ENCODE measurements at places on chromosomes 1 and 21. TPM values are rescaled to one million over a fixed set of nuclear protein-coding genes. Genes with fewer than 3 reads are reported as not detected.

DNA sequence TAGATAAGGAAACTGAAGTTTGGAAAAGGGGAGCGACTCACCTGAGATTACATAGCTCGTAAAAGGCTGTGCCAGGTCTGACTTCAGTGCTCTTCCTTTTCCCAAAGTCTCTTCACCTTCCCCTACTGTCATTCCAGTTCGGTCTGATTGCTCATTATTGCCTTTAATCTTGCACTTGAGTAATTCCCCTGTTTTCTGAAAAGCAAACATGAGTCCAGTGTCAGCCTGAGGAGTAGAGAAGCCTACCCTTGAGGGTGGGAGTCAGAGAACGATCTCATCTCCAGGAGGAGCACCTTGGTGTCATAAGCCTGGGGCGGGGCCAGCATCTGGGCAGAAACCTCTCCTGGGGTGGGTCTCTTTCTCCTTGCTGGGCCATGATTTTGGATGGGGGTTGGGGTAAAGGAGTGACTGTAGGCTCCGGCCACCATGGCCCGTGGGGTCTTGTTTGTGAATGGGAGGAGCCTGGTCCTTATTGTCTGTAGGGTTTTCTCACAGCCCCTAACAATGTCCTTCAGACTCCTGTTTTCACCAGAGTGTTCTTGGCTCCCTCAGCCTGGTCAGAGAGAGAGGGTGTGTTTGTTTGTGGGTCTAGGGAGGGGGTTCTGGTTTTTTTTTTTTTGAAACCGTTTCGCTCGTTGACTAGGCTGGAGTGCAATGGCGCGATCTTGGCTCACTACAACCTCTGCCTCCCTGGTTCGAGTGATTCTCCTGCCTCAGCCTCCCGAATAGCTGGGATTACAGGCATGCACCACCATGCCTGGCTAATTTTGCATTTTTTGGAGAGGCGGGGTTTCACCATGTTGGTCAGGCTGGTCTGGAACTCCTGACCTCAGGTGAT, 6.0 kb downstream of the VANGL2 start:
- H3K36me3 ChIP-seq, result no peaks in the 10 kb centered on the region
- H3K27ac ChIP-seq, result no peak overlapping the region
- no peak overlapping the region for H3K4me3 ChIP-seq
- peak; percentile 27 for DNase-seq
- no peaks in the 10 kb centered on the region for H3K4me1 ChIP-seq

DNA sequence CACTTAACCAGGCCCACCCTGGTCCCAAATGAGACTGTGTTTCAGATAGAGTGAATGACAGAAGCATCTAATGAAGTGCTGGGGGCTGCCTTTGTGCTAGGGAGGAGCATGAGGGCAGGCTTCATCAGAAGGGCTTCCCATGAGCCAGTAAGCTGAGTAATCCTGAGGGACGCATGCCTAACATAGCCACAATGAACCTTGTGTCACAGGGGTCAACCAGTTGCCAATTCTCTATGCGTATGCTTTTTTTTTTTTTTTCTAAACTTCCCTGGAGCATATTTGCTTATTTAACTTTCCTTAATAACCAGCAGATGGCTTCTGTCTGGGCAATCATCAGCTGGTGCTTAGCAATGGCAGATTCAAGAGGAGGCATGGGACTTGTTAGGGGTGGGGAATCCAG, 25.5 kb upstream of the CYP2J2 start:
- H3K27me3 ChIP-seq, result no peaks in the 10 kb centered on the region
- no peak overlapping the region for H3K27ac ChIP-seq
- no peak for DNase-seq
- no peaks in the 10 kb centered on the region for H3K4me1 ChIP-seq
- no peak overlapping the region for H3K4me3 ChIP-seq

DNA sequence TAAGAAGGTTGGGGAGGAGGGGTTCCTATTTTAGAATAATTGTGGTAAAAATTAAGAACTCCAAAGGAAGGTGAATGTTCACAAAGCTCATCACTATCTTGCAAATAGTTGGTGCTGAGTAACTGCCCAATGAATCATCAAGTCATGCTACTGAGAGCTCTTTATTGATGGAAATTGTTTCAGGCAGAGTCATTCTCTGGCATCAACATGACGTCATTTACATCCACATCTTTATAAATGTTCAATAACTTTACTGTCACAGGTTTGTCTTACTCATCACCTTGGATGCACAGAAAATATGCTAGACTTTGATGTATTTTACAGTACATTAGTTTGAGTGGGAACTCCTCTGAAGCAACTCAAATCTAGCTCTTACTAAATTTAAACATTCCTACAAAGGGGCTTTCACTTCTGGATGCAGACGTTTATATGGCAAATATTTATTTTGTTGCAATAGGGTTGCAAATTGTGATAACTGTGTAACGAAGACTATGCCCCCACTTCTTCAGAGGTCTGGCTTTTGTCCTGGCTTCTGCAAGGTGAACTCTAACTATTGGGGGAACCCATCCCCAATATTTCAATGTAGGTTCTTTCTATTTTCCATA, 273.7 kb upstream of the AJAP1 start:
- H3K4me3 ChIP-seq, result no peak overlapping the region
- H3K4me1 ChIP-seq, result no peaks in the 10 kb centered on the region
- H3K27me3 ChIP-seq, result no peaks in the 10 kb centered on the region
- no peaks in the 10 kb centered on the region for H3K36me3 ChIP-seq

- DNase-seq, result no peak
- H3K4me3 ChIP-seq, result no peak overlapping the region
- no peaks in the 10 kb centered on the region for H3K36me3 ChIP-seq
- no peaks in the 10 kb centered on the region for H3K27me3 ChIP-seq
- no peaks in the 10 kb centered on the region for H3K4me1 ChIP-seq
Measured at GRCh38 chr1:240946926-240947325, 335.0 kb upstream of the GREM2 start.

GRCh38 chr1:30476911-30477459, 246.4 kb downstream of the MATN1 start:
- H3K4me1 ChIP-seq, result no peaks in the 10 kb centered on the region
- no peaks in the 10 kb centered on the region for H3K36me3 ChIP-seq
- DNase-seq, result no peak
- H3K27me3 ChIP-seq, result no peaks in the 10 kb centered on the region
- no peak overlapping the region for H3K4me3 ChIP-seq
- H3K27ac ChIP-seq, result no peak overlapping the region

GRCh38 chr1:33898881-33899280, 35.0 kb downstream of the HMGB4 start:
- H3K27ac ChIP-seq, result no peak overlapping the region
- H3K4me1 ChIP-seq, result no peaks in the 10 kb centered on the region
- no peaks in the 10 kb centered on the region for H3K27me3 ChIP-seq
- DNase-seq, result no peak

DNA sequence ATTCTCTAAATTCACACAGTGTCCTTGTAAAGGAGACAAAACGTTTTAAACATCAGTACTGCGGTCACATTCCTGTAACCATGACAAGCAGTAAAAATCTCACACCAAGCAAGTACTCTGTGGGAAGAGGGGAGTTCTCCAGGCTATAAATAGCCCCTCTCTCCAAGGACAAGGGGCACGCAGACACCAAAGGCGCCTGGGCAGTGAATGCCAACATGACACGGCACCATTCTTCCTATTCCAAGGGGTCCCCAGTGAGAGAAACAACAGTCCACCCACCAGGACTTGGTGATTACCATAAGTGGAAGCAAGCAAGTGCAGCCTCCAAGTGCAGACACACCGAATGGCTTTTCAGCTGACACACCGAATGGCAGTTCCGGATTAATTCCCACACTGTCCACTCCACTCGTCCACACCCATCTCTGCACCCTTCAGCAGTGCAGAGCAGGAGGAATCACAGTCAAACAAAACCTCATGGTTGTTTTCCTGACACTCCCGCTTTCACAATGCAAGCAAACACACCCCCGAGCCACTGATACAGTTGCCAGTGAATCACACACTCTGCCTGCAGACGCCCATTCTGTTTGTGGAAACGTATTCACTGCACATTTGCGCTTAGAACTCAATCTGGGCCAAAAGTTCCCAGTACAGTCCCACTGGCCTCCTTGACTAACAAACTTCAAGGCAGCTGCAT, 1.8 kb downstream of the PTTG1IP start:
- peaks cover 61% of the 10 kb centered on the region for H3K4me1 ChIP-seq
- H3K4me3 ChIP-seq, result peak overlapping the region; percentile 70
- H3K27me3 ChIP-seq, result no peaks in the 10 kb centered on the region
- peak overlapping the region; percentile 81 for H3K27ac ChIP-seq
- DNase-seq, result peak; percentile 54
- H3K36me3 ChIP-seq, result no peaks in the 10 kb centered on the region

DNA sequence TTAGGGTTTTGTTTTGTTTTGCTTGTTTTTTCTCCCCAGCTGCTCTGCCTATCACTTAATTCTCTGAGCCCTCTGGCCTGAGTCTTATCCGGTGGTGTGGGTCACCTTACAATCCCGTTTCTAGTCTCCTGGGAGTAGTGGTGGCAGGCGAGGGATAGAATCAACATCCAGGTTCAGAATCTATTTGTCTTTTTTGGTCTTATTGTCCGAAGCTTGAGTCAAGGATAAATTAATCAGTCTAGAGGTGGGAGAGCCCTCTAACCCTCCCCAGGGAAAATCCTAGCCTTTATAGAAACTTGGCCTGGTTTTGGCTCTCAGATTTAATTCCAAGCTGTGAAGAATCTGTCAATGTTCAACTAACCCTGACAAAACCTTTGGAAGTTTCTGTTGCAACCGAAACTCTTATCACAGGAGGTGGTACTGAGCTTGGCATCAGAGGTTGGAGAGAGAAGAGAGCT, 246.3 kb downstream of the FGGY start:
- H3K4me1 ChIP-seq, result peaks cover 36% of the 10 kb centered on the region
- peak overlapping the region; percentile 76 for H3K27ac ChIP-seq
- H3K4me3 ChIP-seq, result no peak overlapping the region
- H3K27me3 ChIP-seq, result no peaks in the 10 kb centered on the region

DNA sequence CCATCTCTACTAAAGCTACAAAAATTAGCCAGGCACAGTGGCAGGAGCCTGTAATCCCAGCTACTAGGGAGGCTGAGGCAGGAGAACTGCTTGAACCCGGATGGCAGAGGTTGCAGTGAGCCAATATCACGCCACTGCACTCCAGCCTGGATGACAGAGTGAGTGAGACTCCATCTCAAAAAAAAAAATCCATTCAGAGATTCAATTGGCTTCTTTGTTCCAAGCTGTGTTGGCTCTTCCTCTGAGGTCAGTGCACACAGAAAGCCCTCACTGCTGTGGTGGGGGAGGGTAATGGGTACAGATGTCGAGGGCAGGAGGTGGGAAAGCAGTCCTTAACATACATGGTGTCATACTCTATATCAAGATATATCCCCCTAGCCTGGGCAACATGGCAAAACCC, 14.7 kb downstream of the TIE1 start:
- H3K27me3 ChIP-seq, result no peaks in the 10 kb centered on the region
- H3K36me3 ChIP-seq, result no peaks in the 10 kb centered on the region
- DNase-seq, result no peak
- no peak overlapping the region for H3K4me3 ChIP-seq
- no peak overlapping the region for H3K27ac ChIP-seq

Gene TSPEAR
- total RNA-seq, result not detected

Gene SOX13
- 22.4 TPM for total RNA-seq

Data from right lobe of liver (tissue), 6 donors.